ENCODE measurements at places on chromosomes 5 and 9. TPM values are rescaled to one million over a fixed set of nuclear protein-coding genes. Genes with fewer than 3 reads are reported as not detected.

DNA sequence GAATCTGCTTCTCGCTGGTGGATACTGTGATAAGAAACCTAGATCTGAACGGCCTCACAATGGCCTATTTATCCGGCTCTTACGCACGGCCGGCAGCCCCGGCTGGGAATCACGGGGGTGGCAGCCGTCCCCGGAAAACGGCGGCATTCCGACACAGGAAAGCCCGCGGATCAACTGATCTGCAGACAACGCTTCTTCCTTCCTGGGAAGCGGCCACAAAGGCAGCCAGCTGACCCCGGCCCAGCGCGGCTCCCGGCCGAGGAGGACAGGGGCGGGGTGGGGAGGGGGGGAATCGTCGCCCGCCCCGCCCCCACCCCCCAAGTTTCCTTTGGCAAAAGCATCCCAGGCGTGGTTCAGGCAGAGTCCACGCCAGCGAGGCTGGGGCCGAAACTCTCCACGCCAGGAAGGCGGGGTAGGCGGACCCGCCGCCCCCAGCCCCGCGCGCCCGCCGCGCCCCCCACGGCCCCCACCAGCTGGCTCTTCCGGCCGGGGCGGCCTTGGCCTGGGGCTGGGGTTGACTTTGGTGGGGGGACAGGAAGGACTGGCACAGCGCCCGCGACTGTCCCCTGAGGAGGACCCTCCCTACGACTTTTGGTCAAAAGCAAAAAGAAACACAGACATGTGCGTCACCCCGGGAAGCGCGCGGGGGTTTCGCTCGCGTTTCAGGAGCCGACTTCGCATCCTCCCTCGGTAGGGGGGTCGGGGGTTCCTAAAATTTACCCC, 247.7 kb upstream of the ANKRD55 start:
- DNase-seq, result peak; percentile 39

- no peak for DNase-seq
Measured at GRCh38 chr5:143557061-143557818, 153.8 kb upstream of the NR3C1 start.

DNA sequence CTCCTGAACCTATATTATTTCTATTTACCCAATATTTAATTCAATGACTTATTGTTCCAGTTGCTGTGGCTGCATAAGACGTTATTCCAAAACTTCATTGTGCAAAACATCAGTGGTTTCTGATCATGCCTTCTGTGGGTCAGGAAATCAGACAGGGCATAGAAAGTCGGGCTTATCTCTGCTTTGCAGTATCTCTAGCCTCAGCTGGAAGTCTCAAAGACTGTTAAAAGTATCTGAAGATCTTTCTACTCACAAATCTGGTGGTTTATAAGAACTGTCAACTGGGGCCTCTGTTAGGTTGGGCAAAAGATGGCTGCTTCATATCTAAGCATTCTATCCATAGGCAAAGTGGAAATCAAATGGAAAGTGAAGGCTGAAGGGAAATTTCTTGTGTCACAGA, 687.7 kb upstream of the ARRDC3 start:
- no peak for DNase-seq

DNA sequence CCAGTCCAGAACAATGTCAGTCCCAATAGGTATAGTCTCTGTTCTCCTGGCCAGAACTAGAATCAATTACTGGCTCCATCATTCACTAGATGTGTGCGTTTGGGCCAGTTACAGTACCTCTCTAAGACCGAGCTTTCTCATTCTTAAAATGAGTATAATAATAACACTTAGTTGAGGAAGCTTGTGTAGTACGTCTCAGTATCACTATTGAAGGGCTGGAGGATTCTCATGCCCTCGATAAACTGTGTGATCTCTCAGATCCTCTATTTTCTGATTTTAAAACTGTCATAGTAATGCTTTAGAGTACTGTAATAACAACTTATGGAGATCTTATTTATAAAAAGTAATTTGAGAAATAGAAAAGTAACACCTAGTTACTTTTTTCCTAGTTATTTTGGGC, 50.7 kb downstream of the CDKN2A start:
- DNase-seq, result no peak

DNA sequence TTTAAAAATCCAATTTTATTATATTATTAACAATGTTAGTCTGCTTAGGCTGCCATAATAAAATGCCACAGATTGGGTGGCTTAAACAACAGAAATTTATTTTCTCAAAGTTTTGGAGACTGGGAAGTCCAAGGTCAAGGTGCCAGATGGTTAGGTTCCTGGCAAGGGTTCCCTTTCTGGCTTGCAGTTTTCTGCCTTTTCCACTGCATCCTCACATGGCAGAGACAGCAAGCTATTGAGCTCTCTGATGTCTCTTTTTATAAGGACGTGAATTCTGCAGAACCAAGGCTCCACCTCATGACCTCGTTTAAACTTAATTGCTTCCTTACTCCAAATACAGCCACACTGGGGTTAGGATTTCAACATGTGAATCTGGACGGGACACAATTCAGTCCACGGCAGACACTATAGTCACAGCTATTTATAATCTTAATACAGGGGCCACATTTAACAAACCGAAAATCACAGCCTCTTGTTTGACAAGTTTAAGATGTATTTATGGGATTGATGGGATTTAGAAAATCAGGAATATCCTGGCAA, 174.9 kb upstream of the PUM3 start:
- no peak for DNase-seq

- no peak for DNase-seq
Measured at GRCh38 chr9:133996531-133997520, 4.7 kb upstream of the VAV2 start.

- DNase-seq, result no peak
Measured at GRCh38 chr5:134527961-134528424, 2.5 kb downstream of the JADE2 start.

GRCh38 chr5:143771602-143772001, 40.4 kb upstream of the HMHB1 start:
- no peak for DNase-seq

DNA sequence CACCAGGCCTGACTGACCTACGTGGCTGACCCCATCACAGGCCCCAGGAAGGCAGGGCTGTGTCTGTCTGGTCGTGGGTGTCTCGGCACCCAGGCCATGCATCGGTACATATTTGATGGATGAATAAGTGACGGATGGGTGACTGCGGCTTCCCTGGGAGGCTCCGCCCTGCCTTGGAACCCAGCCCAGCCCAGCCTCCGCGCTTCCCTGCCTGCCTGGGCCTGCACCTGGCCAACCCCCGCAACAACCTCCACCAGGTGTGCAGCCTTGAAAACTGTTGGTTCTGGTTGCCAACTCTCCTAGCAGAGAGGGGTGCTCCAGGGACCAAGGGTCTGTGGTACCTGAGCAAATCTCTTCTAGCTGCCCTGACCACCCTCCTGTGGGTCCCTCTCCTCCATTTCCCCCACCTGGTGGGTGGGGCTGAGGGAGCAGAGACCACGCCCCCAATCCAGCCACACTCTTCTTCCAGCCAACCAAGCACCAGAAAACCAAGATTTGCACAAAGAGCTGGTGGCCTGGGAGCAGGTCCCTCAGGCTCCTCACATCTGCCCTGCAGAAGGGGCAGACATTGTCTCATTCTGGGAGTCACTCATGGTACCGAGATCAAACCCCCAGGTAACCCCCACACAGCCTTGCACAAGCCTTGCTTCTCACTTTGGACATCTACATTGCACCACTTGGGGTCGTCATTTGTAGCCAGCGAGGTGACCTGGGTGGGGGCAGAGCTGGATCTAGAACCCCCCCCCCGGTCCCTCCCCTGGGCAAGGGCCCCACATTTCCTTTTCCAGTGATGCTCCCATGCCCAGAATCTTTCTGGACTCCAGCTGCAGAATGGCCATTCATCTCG, 100.6 kb upstream of the IER5L start:
- peak; percentile 21 for DNase-seq

The CDH9 gene
- total RNA-seq, result not detected

The PLCXD3 gene
- not detected for total RNA-seq

The CCDC183 gene
- 2.2 TPM for total RNA-seq

The SHISAL2B gene
- not detected for total RNA-seq

The ABO gene
- not detected for total RNA-seq

Data from activated naive CD8-positive, alpha-beta T cell treated with anti-CD3 and anti-CD28 coated beads, Interleukin-2, amount 10 ng/mL, durations not matched to agents 7 days and 5 days (primary cell).